ENCODE measurements at places on chromosomes 2 and 18. TPM values are rescaled to one million over a fixed set of nuclear protein-coding genes. Genes with fewer than 3 reads are reported as not detected.

The NPAS2 gene
- 49.4 TPM for total RNA-seq

The FMNL2 gene
- total RNA-seq = 6.0 TPM

The IGFBP5 gene
- 169 TPM for total RNA-seq

The AMER3 gene
- total RNA-seq = not detected

The DSG3 gene
- total RNA-seq = 0.08 TPM

The CD8B2 gene
- not detected for total RNA-seq

The PLA2R1 gene
- total RNA-seq = 2.8 TPM

The REG3G gene
- not detected for total RNA-seq

The THSD7B gene
- 0.08 TPM for total RNA-seq

The FRZB gene
- total RNA-seq = 1.8 TPM

The SH3RF3 gene
- total RNA-seq = 8.8 TPM

The GMPPA gene
- 23.3 TPM for total RNA-seq

The SCN3A gene
- 1.0 TPM for total RNA-seq

The SH2D6 gene
- total RNA-seq = not detected

- no peak for DNase-seq
These were observed 44.8 kb downstream of the VIT start for GRCh38 chr2:36741188-36741837.

- DNase-seq = no peak
These were observed 12.2 kb downstream of the PKDCC start for GRCh38 chr2:42060028-42060427.

DNA sequence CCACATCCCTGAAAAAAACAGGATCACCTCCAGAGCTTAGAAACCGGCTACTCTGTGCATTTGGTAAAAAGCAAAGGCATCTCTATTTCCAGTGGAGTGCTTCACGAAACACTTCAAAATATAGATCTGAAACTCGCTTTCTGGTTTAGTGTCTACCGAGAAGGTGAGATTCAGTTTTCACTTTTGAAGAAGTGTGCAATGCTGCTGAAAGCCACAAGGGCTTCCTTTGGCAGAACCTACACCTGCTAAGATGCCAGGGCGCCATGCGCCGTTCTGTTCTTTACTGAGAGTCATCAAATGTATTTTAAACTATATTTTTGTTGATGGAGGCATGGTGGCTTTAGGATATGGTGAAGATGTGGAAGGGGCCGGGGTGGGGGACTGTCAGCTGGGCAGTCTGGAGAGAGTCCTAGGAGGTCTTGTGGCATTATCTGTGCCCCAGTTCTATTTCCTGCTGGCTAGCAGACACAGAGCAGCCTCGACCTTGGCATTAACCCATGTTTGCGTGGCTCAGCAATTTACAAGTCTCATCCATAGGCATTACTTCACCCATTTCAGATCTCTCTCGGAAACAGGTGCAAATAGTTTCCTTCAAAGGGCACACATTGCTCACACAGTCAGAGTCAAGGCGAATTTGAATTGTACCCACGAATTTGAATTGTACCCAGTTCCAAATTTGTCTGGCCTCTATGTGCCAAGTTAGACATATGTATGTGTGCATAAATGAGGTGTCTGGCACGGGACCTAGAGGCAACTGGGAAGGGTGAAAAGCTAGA lies 46.7 kb upstream of the KCNF1 start:
- DNase-seq = no peak

DNA sequence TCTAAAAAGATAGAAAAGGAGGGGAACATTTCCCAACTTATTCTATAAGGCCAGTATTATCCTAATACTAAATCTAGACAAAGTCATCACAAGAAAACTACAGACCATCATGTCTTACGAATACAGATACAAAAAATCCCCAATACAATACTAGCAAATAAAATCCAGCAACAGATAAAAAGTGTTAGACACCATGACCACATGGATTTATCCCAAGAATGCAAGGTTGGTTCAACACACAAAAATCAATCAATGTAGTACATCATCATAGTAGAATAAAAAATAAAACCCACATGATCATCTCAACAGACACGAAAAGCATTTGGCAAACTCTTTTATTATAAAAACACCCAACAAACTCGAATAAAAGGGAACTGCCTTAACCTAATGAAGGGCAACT lies 18.5 kb downstream of the SLC66A2 start:
- DNase-seq = no peak

DNA sequence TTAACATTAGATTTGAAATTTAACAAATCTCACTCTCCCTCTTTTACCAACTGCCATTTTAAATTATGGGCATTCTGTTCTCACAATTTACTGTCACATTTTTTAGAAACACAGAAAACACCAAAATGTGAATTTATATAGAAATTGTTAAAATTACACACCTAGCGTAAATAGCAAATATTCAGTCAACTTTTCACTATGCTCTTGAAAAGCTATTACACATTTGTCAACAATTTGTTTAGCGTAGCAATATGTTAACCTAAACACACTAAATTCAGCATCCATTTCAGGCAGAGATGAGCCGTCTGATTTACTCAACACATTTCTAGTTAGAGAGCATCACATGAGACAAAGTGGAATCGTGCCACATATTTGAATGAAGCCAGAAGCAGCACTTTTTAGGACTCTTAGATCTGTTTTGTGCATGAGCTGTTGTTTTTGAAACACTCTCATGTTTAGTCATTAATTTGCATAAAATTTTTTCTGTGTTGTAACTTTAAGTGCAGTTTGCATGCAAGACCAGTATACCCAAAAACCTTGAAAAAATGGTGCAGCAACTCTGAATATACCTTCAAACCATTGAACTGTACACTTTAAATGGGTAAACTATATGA lies 8.2 kb downstream of the TTC32 start:
- DNase-seq = no peak

GRCh38 chr2:78416625-78417300 lies 608.7 kb upstream of the REG3G start:
- no peak for DNase-seq

GRCh38 chr2:39437522-39438296 lies 624 bp upstream of the MAP4K3 start:
- no peak for DNase-seq

GRCh38 chr2:132670496-132671150 lies 618 bp upstream of the LYPD1 start:
- no peak for DNase-seq

- DNase-seq = no peak
These were observed 1.0 kb upstream of the FAHD2A start for GRCh38 chr2:95401480-95401879.

DNA sequence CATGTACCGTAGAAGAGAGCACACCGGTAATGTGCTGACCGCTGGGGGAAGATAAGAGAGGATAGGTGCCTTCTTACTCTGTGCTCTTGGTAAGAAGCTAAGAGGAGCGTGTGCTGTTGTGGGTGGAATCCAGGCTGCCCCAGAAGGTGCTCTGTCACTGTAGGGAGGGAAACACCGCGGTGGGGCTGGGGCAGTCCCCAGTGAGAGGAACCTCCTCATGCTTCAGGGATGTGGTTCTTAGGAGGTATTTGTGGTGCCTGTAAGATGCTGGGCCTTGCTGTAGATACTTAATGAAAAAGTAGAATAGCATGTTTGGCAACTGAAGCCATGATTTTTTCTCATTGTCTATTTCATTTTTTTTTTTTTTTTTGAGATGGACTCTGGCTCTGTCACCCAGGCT lies 1.1 kb downstream of the COLEC11 start:
- peak; percentile 32 for DNase-seq

- no peak for DNase-seq
These were observed 154.7 kb downstream of the HDAC4 start for GRCh38 chr2:239245872-239246721.

- no peak for DNase-seq
These were observed 221.2 kb downstream of the TGIF1 start for GRCh38 chr18:3671176-3671575.

DNA sequence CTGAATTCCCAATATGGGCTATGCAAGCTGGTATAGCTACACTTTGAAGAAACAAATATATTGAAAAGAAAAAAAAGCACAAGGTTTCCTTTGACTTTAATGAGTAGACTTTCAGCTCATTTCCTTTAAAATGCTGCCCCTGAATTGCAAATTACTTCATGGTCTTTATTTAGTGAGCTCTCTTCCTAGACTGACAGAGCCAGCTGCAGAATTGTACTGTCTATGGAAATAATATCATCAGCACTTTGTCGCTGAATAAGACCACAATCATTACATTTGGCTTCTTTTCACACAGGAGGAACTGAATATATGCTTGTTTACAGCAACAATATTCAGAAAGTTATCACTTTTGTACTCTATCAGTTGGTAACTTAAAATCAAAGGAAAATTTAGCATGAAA lies 41.7 kb downstream of the ARL5A start:
- DNase-seq = no peak

- DNase-seq = no peak
These were observed 212.5 kb upstream of the SMAD2 start for GRCh38 chr18:48142994-48143393.

DNA sequence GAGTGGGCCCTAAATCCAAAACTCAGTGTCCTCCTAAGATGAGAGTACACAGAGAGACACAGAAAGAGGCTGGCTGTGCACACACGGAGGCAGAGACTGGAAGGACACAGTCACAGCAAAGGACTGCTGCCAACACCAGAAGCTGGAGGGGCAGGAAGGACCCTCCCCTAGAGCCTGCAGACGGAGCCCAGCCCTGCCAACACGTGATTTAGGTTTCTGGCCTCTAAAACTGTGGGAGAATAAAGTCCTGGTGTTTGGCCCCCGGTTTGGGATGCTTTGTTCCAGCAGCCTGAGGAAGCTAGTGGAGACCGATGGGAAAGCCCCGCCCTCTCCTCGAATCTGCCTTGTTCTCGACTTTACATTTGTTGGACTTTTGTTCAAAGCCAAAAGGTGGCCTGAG lies 10.6 kb downstream of the CNDP1 start:
- no peak for DNase-seq

- no peak for DNase-seq
These were observed 593 bp upstream of the SDC1 start for GRCh38 chr2:20225294-20226151.

- no peak for DNase-seq
These were observed 18.4 kb downstream of the UPP2 start for GRCh38 chr2:158120102-158120501.

- DNase-seq = no peak
These were observed 46.0 kb upstream of the STON1 start for GRCh38 chr2:48483916-48484315.

- DNase-seq = peak; percentile 93
These were observed 5.1 kb downstream of the SLC35F6 start for GRCh38 chr2:26769089-26769761.

DNA sequence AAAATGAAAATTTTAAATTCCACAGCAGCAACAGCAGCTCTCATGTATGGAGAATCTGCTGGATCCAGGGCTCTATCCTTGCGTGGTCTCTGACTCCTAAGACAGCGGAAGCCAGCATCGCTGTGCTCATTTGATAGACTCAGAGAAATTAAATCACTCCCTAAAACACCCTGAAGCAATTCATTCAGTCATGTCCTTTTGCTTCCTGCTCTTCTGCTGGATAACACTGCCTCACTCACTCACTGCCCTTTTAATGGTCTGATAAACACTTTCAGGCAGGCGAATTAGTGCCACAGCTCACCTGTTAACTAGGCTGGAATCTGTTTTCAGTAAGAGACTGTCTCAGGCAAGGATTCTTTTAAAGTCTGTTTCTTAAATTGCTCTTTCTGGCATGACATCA lies 10.0 kb downstream of the WIPF1 start:
- DNase-seq = no peak

DNA sequence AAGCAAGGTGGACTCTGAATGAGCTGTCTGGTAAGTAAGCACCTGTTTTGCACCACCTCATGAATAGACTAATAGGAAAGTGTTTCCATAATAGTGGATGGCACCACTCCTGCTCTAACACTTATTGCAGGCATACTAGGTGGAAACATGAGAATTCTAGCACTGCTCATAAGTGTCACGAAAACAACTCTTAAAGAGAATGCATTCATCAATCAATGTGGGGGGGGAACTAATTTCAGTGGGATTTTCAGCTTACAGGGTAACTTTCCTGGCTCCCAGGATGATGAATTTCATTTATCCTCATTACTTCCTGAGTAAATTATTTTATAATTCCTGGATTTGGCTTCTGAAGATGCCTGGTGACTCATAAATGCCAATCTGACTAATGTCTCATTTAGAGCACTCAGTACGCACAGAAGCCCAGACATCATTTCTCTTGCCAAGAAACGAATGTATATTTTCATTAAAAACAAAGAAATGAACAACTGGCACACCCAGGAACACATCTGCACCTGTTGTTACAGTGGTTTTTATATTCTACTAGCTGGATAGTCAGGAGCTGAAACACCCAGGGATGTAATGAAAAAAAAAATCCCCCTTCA lies 129.6 kb downstream of the PID1 start:
- DNase-seq = no peak

DNA sequence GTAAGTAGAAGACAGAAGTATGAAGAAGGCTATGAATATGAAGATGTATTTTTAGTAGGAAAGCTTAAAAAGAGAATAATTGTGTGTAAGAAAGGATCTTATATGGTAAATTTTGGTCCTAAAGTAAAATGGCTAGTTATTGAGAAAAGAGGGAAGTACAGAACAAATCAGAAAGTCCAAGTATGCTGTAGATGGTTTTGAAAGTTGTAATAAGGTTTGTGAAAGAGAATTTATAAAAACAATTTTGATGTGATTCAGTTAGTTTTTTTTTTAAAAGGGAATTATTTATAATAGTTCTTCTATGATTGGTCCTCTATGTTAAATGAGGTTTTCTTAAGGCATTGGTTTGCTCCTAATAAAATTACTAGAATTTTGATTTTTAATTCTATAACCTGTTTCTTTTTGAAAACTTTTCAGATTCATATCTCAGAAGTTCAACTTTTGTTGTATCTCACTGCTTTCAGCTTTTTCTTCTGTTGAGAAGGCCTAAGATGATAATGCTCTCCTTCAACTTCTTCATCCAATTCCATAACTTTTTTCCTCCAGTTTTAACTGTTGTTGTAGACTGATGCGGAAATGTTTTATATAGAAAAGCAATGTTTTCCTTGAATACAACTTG lies 322.7 kb downstream of the NOL4 start:
- no peak for DNase-seq

GRCh38 chr2:105409717-105410116 lies 10.9 kb upstream of the FHL2 start:
- DNase-seq = peak; percentile 92

DNA sequence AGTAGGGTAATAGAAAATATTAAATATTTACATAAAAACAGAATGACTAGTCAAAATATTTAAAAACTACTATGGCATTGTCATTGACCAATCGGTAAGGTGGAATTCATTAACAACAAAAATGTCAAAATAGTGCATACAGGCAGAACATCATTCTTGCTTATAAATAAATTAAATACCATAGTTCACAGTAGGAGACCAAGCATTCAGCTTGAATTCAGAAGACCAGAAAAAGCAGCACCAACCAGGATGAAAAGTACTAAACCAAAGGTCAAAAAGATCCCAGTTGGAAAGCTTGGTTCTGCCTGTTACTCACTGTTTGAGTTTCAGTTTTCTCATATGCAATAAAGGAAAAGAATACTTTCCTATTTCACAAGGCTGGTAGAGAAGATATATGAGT lies 244.3 kb downstream of the OSR1 start:
- DNase-seq = no peak
